ENCODE measurements at places on chromosomes 1 and 21. TPM values are rescaled to one million over a fixed set of nuclear protein-coding genes. Genes with fewer than 3 reads are reported as not detected.

CD1E gene
- not detected for total RNA-seq

KRTAP11-1 gene
- total RNA-seq: not detected

TMEM222 gene
- total RNA-seq: 35.7 TPM

KISS1 gene
- total RNA-seq: not detected

LENEP gene
- 1.2 TPM for total RNA-seq

CADM3 gene
- not detected for total RNA-seq

OR2T11 gene
- total RNA-seq: not detected

CELA3A gene
- not detected for total RNA-seq

ODR4 gene
- total RNA-seq: 10.8 TPM

RHD gene
- total RNA-seq: not detected

VPS13D gene
- total RNA-seq: 31.4 TPM

JAM2 gene
- 0.33 TPM for total RNA-seq

CD84 gene
- total RNA-seq: 23.3 TPM

MCOLN2 gene
- total RNA-seq: 27.2 TPM

AMY2B gene
- 6.7 TPM for total RNA-seq

CYYR1 gene
- total RNA-seq: not detected

PCBP3 gene
- 3.4 TPM for total RNA-seq

VHLL gene
- total RNA-seq: not detected

RNF186 gene
- total RNA-seq: not detected

FAM167B gene
- 0.78 TPM for total RNA-seq

SPRR3 gene
- not detected for total RNA-seq

OR2M3 gene
- not detected for total RNA-seq

USF1 gene
- 67.4 TPM for total RNA-seq

PTGFRN gene
- 2.8 TPM for total RNA-seq

EPHA8 gene
- total RNA-seq: not detected

ADAMTS5 gene
- total RNA-seq: not detected

CYP4A22 gene
- total RNA-seq: not detected

HES5 gene
- not detected for total RNA-seq

DCST2 gene
- 0.40 TPM for total RNA-seq
